ENCODE measurements at places on chromosomes 5 and 9.

GRCh38 chr5:107100121-107100520 is 570.6 kb downstream of the EFNA5 start:
- DNase-seq = no peak

DNA sequence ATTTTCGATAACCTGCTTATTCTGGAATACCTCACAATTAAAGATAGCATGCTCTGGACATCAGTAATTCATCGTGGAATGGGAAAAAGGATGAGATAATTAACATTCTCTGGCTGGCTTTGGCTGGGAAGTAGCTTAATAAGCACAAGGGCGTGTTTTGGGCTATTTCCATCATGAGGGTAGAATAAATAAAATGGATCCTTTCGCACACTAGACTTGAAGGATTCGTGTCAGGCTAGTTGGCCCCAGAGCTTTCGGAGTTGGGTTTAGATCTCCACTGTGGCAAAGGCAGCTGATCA is 151.2 kb upstream of the ADRA1B start:
- DNase-seq = no peak

DNA sequence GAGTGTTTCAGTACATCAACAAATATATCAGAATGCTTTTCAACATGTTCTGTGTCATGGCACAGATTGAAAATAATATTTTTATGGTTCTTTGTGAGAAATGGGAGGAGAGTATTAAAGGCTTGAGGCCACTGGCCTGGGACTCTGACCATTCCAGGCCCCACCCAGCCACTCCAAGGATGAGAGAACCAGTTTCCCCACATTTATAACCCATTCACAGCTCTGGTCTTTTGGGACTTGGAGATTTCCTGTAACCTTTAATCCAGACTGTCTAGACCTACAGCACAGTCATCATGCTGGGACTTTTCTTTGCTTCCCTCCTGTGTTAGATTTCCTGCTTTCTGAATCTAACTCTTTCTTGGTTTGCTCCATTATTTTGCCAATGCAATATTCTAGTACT is 389.6 kb downstream of the KIAA0825 start:
- no peak for DNase-seq

- no peak for DNase-seq
Measured at GRCh38 chr5:135851186-135851914, 16.9 kb downstream of the SLC25A48 start.

DNA sequence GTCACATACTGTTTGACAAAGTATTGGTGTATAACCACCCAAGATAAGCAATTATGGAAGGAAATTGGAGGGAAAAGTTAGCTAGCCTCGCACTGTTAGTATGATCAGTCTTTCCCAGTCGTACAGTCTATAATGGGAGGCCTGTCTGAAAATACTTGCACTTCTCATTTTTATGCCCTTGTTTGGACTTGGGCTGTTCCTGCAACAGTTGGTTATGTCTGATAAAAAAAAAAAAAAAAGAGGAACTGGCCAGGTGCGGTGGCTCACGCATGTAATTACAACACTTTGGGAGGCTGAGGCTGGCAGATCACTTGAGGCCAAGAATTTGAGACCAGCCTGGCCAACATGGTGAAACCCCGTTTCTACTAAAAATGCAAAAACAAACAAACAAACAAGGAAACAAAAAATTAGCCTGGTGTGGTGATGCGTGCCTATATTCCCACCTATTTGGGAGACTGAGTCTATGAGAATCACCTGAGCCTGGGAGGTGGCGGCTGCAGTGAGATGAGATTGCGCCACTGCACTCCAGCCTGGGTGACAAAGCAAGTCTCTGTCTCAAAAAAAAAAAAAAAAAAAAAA is 58.3 kb upstream of the ANKRD33B start:
- no peak for DNase-seq

DNA sequence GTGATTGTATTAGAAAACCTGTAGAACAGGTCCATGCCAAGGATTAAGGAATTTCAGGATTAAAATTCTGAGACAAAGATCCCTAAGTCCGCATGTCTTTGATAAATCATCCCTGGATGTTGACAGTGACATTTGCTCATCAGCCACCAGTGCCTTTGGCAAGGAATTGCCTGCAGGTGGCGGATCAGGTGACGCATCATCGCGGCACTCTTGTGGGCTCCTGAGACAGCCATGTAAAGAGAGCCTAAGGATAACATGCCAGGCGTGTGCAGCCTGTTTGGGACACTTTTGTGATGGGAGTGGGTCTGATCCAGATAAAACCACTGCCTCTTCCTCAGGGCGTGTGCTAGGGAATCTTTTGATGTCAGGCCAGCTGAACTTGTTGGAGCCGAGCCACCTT is 40.6 kb downstream of the ADCY2 start:
- no peak for DNase-seq

DNA sequence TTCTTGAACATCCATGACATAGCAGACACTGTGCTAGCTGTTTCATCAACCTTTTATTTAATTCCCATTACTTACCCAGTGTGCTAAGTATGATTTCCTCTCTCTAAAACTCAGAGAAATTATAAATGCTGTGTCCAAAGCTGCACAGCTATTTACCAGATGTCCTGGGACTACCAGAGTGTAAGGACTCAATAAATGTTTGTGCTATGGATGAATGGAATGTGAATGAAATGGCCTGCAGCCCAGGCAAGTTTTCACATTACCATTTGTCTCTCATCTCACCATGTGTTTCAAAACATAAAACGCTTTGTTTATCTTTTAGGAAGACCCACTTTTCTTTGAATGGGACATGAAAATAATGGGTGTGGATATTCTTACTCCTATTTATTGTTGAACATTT is 96.2 kb downstream of the ARHGEF28 start:
- no peak for DNase-seq

DNA sequence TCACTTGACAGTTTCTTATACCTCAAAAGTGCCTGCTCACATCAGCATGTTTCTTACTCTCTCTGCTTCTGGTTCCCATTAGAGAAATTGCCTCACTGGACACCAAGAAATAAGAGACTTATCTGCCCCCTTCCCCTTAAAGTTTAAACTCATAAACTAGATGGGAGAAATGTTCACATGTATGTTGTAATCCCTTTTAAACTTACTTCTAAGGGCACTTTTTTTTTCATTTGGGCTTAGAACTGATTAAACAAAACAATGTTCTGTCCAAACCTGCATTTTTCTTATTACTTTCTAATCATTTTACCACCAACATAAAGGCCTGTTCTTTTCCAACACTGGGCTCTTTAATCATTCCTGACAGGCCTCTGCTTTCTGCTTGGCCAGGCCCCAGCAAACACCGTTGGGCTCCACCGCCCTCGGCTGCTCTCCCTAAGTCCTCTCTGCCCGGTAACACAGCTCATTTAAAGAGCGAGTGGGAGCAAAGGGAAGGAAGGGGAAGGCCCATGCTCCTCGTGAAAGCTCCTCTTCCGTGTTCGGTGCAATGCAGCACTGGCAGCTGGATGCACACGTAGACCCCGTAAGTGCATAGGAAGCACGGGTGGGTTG is 53.4 kb downstream of the ROR2 start:
- DNase-seq = no peak

- peak; percentile 97 for DNase-seq
Measured at GRCh38 chr5:73496984-73497457, 1.2 kb upstream of the BTF3 start.

GRCh38 chr5:40191150-40191549 is 488.6 kb upstream of the PTGER4 start:
- DNase-seq = no peak

DNA sequence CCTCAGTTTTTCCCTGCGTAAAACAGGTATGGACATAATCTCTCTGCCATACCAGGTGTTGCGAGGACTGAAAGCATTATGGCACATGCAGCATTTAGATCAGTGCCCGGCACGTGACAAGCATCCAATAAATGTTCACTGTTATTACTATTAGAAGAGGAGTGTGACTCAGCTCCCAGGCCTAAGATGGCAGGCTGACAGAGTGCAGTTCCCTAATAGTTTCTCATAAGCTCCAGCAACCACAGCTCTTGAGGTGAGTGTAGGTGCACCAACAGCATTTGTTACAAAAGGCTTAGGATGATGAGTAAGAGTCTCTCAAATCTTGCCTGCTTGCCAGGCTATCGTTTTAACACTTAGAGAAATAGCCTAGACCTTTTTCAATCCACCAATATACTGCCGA is 28.9 kb upstream of the GLIS3 start:
- no peak for DNase-seq

- DNase-seq = no peak
Measured at GRCh38 chr9:3941758-3942157, 358.1 kb downstream of the GLIS3 start.

DNA sequence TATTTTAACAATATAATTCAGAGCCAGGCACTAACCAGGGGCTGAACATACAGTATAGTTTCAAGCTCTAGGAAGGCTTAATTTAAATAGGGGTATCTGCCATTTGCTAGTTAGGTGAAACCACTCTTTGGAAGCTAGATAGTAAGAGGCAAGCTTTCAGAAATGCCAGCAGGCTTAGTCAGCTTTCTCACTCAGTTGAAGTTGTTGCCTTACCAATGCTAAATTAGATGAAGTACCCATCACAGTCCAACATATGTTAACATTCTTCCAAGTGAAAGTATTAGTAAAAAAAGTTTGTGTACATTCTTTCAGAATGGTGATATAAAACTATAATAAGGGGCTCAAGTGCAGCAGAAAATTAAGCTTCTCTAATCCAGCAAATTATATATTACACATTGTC is 215.0 kb downstream of the CNTLN start:
- DNase-seq = no peak

DNA sequence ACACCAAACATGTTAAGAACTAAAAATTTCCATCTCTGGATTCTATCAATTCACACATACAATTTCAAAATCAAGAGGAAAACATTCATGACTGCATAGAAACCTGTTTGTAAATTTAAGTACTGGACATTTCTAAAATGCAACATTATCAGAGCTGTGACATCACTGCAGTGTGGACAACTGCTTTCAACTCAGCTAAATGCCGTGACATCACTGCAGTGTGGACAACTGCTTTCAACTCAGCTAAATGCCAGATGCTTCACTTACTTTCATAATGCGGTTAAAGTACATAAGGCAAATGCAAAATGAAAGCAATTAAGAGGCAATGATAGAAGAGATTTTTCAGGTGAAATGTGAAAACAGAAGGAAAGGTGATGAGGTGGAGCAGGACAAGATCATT is 161.5 kb downstream of the ARL15 start:
- no peak for DNase-seq

GRCh38 chr9:137149363-137149762 is 10.4 kb downstream of the GRIN1 start:
- DNase-seq = no peak

DNA sequence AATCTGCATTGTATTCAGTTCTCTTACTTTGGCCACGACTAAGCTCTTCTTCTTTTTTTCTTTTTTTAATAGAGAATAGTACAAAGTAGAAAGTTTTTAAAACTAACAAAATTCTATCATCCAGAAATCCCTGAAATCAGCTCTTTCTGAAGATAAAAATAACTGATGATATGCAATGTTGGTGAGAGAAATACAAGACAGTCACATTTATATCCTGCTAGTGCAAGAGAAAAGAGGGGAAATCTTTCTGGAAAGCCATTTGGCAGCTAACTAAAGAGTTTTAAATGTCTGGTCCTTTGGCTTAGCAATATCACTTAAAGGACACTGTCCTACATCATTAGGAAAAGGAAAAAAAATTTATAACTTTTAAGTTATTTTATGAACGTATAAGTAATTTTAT is 27.0 kb upstream of the FREM1 start:
- no peak for DNase-seq

DNA sequence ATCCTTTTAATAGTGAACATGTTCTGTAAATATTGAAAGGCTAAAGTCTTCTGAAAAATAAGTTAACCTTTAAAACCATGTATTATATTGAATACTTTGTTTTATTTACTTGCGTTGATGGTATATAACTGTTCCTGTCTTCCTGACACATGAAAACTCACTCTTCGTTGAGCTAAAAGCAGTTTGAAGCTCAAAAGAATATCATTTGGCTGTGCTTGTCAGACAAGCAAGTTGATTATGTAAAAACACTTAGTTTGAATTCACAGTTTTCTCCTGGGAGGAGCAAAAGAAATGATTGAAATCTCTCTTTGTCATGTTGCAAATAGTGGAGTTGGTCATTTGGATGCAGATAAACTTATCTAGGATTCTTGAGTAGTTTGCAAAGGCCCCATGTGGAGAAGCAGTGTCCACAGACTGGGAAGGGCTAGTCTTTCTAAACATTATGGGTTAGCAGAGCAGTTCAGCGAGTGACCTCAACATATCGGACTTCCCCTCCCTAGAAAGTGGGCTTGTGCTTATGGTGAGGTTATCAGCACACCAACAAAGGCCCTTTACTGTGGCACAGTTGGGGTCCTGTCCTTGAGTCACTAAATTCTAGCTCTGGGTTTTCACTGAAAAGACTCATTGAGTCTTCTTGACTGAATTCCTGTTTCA is 290.4 kb downstream of the CSNK1G3 start:
- no peak for DNase-seq

DNA sequence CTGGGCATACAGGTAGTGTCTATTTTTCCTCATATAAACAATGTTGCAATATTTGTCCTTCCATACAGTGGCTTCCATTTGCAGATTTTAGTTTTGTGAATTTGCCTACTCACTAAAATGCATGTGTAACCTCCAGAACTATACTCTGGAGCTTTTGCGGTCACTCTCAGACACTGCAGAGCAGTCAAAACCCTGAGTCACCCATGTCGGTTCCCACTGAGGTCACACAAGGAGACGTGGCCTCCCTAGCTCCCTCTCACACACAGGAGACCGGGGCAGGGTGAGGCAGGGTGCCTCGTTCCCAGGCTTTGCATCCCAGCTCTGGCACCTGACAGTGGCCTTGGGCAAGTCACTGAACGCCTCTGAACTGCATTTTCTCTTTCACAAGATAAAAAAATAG is 55.5 kb upstream of the ZNF354A start:
- peak; percentile 72 for DNase-seq

DNA sequence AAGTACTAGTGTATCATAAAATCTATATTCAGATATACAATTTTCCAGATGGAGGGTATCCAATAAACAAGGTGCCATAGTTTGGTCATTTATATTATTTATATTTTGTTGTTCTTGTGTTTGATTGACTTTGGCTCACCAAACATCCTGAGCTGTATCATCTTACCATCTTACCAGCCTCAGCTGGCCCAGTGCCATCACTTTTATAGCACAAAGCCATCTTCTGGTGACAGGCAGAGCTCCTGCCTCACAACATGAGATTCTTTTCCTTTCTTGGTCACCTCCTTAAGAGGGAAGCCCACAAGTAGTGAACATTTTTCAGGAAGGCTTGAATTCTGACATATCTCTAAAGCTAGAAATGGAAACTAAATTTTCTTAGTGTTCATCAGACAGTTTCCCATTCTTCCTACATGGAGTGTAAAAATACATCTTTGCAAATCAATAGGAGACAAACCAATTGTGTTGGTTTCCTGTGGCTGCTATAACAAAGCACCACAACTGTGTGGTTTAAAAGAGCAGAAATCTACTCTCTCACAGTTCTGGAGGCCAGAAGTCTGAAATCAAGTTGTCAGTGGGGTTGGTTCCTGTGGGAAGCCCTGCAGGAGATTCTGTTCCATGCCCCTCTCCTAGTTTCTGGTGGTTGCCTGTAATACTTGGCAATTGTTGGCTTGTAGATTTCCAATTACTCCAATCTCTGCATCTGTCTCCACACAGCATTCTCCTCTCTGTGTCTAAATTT is 341.8 kb downstream of the MAN2A1 start:
- no peak for DNase-seq

GRCh38 chr5:27475063-27475462 is 436.7 kb upstream of the CDH9 start:
- DNase-seq = no peak

- no peak for DNase-seq
Measured at GRCh38 chr9:19130436-19130835, 3.1 kb upstream of the PLIN2 start.
